ENCODE measurements at places on chromosomes 16 and 17.

DNA sequence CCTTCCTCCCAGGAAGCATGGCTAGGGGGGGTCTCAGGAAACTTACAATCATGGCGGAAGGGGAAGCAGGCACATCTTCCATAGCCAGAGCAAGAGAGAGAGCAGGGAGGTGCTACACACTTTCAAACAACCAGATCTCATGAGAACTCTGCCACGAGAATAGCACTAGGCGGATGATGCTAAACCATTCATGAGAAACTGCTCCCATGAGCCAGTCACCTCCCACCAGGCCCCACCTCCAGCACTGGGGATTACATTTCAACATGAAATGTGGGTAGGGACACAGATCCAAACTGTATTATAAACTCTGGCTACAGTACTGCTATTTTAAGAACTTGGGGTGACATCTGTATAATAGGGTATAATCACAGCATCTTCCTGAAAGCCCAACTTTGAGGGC lies 83.1 kb upstream of the CACNG5 start:
- no peak for DNase-seq

DNA sequence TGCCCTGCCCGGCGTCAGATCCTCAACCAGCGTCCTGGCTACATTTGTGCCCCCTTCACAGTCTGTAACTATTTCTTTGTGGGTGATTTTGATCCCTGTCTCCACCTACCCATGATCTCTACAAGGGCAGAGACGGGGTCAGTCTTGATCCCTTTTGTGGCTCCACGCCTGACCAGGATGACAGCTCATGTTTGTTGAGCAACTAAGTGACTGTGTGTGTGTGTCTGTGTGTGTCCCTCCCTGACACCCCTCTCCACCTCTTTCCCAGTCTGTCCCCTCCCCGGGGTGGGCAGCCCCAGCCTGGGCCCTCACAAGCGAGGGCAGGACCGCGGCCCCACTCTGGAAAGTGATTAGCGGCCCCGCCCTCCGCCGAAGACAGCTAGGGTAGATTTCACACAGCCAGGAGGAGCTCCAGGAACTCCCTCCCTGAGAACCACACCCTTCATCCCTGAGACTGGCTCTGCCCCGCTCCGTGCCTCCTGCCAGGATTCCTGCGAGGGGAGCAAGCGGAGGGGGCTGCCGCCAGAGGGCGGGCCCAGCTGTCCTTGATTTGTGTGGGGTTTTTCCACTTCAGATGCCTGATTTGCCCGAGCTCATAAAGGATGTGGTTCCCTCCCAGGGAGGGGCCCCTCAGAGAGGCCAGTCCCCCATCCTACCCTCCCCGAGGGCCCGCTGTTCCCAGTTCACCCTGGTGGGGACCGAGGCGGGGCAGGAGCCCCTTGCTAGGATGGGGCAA lies 5.3 kb upstream of the HS3ST6 start:
- DNase-seq, result no peak

- DNase-seq, result no peak
Observed at GRCh38 chr16:88940862-88941817, 35.9 kb downstream of the CBFA2T3 start.

DNA sequence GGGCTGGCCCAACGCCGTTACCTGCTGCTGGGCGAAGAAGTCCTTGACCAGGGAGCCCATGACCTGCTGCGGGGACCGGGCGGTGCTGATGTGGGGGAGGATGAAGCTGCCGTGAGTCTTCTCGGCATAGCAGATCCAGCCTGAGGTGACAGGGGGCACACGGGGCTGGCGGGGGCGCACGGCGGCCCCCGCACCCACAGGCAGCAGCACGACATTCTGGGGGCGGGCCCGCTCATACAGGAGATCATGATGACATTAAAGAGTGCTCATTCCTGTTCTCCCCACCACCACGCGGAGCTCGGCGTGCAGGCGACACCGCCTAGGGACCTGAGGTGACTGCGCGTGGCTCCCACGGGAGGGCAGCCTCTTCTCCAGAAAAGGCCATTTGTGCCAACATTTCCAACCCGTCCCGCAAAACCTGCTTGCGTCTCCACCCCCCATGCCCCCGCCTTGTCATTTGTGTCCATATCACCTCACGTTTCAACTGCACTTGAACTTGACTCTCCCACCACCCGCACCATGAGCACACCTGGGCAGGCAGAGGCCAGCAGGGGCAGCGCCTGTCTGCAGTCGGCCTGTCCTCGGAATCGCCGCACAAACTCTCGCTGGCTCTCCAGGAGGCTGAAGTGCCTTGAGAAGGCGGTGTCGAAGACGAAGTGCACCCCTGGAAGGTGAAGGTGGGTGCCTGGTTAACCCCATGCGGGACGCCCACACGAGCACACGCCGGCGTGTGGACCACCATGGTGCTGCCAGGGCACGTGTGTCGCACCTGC lies 6.4 kb downstream of the CIAO3 start:
- DNase-seq, result no peak

- no peak for DNase-seq
Observed at GRCh38 chr17:35142467-35142796, 329 bp upstream of the NLE1 start.

DNA sequence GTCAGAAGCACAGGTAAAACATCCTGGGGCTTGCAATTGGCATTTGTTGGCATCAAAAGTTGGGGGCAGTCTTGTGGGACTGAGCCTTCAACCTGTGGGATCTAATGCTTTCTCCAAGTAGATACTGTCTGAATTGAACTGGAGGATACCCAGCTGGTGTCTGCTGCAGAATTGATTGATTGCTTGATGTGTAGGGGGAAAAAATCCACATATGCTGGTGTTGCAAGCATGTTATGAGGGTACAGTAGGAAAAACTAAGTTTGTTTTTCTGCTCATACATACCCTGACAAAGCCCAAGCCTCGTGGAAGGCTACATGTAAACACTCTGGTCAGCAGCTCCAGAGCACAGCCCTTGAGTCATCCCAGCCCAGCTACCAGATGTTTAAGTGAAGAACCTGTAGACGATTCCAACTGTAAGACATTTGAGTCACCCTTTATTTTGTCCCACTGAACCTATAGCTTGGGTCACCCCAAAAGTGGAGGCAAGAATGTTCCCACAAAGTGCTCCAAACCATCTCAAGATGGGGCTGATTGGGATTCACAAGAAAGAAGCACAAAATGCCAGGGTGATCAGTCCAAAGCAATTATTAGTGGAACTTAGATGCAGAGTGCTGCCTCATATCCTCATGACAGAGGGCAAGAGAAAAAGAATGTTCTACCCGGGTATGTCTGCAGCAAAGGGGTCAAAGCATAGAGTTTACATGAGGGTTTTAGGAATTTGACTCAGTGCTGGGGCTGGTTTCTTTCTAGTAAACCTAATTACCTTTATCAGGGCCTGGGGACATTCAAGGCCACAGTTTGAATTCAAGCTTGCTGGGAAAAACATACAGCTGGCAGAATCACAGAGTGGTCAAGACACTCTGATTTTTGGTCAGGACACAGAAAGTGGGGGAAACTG lies 9.6 kb upstream of the APPBP2 start:
- DNase-seq, result no peak

- DNase-seq, result no peak
Observed at GRCh38 chr16:88634994-88635670, 3.2 kb upstream of the IL17C start.

GRCh38 chr17:34822007-34822739 lies 139.1 kb downstream of the CCT6B start:
- DNase-seq, result no peak

DNA sequence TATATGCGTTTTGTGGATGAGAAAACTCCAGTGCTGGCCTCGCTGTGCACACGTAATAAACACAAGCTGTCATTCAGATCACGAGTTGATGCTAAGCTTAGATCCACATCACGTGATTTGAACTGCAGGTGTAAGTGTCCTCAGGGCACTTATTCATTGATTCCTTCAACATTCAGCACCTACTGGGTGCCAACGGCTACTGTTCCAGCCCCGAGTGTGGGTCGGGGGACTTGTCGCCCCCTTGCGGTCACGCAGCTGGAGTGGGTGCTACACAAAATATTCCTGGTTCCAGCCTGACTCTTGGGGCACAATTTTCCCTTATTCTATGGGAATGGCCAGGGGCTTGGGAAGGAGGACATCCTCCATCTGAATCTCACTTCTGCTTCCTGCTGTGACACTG lies 29.9 kb upstream of the GINS2 start:
- no peak for DNase-seq

DNA sequence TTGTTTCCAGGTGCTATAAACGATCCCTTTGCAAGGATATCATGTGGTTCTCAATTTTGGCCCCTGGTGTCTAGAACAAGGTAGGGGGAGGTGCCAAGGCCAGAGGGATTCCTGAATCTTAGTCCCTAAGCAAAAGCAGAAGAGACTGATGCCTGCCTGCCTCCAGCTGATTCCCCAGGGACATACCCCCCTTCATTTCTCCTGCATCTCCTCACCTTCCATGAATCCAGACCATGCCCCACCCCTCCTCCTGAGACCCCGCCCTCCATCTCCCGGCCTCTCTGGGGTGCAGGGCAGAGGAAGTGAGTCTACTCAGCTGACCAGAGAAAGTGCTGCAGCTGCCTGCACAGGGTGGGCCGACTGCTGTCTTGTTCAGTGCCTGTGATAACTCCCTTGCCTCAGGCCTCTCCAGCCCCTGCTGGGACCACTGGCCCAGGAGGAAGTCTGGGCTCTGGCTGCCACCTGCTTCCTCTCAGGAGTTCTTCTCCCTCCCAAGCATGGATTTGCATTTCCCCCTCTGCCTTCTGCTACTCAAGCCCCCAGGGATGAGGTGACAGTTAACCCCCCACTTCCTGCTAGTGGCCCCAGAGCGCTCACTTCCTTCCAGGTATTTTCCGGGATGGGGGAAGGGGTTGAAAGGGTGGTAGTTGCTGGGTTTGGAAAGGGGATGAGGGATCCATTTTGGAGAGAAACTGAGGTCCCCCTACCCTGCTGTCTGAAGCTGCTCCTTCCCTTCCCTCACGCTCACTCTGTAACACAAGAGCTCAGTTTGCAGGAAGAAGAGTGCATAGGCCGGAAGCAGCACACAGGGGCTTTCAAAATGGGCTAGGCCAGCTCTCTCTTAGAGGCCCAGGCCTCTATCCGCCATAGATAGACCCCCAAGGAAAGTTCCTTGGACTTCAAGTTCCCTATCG lies 10.5 kb upstream of the TSPOAP1 start:
- DNase-seq, result no peak

- DNase-seq, result no peak
Observed at GRCh38 chr16:13245713-13246377, 344.4 kb downstream of the SHISA9 start.

DNA sequence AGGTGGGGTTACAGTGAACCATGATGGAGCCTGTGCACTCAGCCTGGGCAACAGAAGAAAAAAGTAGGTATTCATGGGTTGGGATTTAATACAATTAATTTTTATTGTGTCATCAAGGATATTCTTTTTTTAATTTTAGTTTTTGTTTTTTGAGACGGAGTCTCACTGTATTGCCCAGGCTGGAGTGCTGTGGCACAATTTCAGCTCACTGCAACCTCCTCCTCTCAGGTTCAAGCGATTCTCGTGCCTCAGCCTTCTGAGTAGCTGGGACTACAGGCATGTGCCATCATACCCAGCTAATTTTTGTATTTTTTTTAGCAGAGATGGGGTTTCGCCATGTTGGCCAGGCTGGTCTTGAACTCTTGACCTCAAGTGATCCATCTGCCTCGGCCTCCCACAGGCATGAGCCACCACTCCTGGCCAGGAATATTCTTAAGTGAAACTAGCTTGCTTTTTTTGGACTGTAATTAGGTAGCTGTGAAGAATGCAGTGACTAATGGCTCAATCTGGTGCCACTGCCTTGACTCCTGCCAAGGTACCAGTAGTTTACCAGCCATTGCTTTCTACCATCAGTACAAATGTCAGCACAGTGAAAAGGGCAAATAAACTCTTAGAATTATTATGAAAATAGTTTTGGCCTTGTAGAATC lies 4.8 kb downstream of the PPM1D start:
- no peak for DNase-seq

- DNase-seq, result no peak
Observed at GRCh38 chr17:75590314-75590761, 2.7 kb downstream of the MYO15B start.

GRCh38 chr17:40697297-40697696 lies 6.3 kb downstream of the KRT24 start:
- DNase-seq, result no peak

GRCh38 chr17:64128787-64129514 lies 993 bp downstream of the ERN1 start:
- no peak for DNase-seq

DNA sequence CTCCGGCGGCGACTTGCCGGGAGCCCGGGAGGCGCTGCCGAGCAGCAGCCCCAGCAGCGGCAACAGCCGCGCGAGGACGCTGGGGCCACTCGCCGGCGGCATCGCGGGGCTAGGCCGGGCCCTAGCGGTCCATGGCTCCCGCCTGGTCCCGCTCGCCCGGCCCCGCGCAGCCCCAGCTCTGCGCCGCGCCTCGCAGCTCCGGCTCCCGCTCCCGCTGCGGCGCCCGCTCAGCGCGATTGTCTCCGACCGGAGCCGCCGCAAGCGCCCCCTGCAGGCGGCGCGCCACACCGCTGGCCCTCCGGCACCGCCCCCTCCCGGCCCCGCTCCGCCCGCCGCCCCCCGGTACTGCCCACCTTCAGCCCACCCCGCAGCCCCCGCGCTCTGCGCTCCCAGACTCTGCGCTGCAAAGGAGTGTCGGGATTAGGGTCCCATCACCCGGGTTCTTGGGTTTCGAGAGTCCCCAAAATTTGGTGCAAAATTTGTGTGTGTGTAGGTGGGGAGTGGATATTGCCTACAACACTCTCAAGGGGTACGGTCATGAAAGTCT lies at the start of gene FAM171A2:
Gene FAM171A2, minus strand, starts transcription at position 241 of the 547 bp plus-strand sequence. Its CDS starts 139 bp downstream, at position 102.
- peak; percentile 31 for DNase-seq

- no peak for DNase-seq
Observed at GRCh38 chr16:83137894-83138293, 511.1 kb downstream of the CDH13 start.

- peak; percentile 8 for DNase-seq
Observed at GRCh38 chr17:82204831-82205719, 7.6 kb downstream of the CCDC57 start.

DNA sequence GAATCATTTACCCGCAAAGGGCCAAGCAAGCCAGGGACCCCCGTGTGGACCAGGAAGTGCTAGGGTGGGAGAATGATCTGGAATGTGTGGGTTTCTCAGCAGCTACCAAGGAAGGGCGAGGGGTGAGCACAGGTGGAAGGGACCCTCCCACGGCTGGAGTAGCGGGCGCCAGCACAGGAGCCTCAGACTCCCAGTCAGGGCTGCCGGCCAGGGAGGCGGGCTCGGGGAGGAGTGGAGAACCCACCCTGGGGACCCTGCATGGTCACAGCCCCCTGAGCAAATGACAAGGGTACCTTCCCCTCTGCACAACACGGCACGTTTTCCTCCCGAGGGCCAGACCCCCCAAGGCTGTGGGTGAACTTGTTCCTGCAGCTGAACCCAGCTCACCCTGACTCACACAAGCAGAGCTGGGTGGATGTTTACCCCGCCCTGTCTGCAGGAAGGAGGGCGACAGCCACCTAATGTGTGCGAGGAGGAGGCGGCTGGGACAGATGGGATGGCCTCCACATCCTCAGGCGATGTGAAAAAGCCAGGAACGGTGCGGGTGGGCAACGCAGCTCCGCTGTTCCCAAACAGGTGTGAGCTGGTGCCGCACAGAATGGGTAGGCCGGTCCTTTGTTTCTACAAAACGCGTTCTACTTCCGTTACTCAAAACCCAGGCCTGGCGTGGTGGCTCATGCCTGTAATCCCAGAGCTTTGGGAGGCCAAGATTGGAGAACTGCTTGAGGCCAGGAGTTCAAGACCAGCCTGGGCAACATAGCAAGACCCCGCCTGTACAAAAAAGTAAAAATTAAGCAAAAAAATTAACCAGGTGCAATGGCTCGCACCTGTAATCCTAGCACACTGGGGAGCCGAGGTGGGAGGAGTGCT lies 6.2 kb downstream of the ECI1 start:
- no peak for DNase-seq
